ENCODE measurements at places on chromosomes 1 and 21.

GRCh38 chr1:18651713-18652112, 21.1 kb downstream of the PAX7 start:
- DNase-seq, result no peak

DNA sequence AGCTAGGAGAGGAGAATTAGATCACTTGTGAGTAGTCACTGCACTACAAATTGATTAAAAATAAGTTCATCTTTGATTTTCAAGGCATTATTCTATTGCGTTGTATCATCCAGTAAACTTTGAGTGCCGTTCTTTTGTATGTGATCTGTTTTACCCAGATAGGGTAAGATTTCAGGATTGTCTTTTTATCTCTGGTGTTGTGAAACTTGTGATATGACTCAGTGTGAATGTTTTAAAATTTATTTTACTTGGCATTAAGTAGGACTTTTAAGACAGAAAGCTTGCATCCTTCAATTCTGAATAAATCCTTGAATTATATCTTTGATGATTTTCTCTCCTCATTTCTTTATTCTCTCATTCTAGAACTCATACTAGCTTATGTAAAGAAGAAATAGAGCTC, 93.3 kb upstream of the ADAMTS5 start:
- no peak for DNase-seq

- no peak for DNase-seq
Observed at GRCh38 chr1:215544566-215544965, 22.5 kb upstream of the KCTD3 start.

GRCh38 chr1:204799630-204800029, 71.0 kb upstream of the NFASC start:
- no peak for DNase-seq

- DNase-seq, result no peak
Observed at GRCh38 chr1:76300556-76300955, 226.0 kb downstream of the ST6GALNAC3 start.

GRCh38 chr21:29991624-29992023, 51.8 kb upstream of the GRIK1 start:
- no peak for DNase-seq

DNA sequence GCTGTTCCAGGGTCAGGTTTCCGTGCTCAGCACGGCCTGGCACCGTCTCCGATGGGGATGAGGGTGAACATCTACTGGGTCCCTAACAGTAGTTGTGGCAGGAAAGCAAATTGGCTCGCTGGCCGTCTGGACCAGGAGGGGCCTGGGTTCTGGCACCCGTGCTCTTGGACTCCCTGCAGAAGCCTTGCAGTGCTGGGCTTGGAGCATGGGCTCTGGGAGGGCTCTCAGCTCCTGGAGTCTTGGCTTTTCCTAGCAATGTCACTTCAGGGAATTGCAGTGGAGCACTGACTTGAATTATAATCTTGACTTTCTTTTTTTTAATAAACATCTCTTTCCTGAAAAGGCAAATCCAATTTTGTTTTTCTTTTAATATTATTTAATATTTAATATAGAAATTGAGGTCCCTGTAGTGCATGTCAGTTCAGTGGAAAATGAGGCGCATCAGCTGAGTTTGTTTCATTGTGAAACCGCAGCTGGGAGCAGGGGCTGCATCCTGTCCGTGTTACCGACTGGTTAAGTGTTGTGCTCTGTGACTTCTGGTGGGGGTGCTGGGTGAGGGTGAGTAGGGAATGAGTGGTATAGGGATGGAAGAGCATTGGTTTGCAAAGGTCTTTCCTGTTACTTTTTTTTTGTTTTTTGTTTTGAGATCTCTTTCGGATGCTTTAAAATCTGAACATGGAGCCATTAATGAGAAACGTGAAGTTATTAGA, 64.1 kb downstream of the PEX14 start:
- DNase-seq, result no peak

GRCh38 chr1:85615586-85616363, 35.2 kb downstream of the CCN1 start:
- no peak for DNase-seq

DNA sequence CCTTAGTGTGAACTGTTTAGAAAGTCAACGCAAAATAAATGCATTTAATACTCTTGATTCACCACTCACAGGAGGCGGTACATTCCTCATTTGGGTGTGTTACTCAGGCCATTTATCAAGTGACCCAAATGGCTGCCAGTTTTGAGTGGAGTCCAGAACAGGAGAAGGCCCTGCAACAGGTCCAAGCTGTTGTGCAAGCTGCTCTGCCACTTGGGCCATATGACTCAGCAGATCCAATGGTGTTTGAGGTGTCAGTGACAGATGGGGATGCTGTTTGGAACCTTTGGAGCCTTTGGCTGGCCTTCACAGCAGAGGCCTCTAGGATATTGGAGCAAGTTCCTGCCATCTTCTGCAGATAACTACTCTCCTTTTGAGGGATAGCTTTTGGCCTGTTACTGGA, 609.2 kb downstream of the KCNT2 start:
- DNase-seq, result no peak

DNA sequence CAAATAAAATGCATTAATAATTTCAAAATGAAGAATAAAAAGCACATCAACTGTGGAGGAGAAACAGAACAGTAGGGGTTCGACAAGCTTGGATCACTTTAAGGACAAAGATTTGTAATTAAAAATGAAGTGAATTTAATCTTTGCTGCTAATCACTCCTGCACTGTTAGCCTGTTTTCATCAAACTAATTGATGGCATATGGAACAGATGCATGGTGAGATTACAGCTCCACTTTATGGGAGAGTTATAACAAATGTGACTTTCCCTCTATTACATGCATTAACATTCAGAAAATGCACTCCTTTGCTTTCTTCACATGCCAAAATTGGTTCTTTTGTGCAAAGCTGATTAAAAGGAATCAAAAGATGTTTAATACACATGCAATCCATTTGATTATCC, 207.2 kb upstream of the C21orf91 start:
- no peak for DNase-seq

GRCh38 chr1:3555131-3555920, 56.0 kb downstream of the MEGF6 start:
- no peak for DNase-seq

GRCh38 chr21:37207441-37208009, 59.6 kb downstream of the VPS26C start:
- DNase-seq, result peak; percentile 68

- DNase-seq, result no peak
Observed at GRCh38 chr1:86197206-86197855, 40.8 kb upstream of the COL24A1 start.

GRCh38 chr1:22969304-22969709, 3.4 kb downstream of the LACTBL1 start:
- DNase-seq, result no peak

DNA sequence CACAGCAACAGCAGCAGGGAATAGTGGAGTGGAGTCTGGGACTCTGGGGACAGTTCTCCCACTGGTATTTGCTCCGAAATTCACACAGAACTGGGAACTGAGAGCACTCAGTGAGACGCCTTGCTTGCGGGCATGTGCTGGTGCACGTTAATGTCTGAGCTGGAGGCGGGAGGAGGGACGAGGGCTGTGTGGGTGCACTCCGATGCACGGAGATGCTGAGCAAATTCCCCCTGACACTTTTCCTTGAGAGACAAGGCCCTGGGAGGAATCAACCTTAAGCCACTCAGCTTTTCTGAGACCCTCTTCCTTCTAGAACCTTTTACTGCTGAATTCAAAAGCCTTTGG, 2.8 kb downstream of the RGS8 start:
- no peak for DNase-seq

- no peak for DNase-seq
Observed at GRCh38 chr1:4974981-4975685, 320.7 kb downstream of the AJAP1 start.

- peak; percentile 85 for DNase-seq
Observed at GRCh38 chr1:40316595-40317393, at the start of gene COL9A2. COL9A2 (minus strand) TSS chr1:40317286; CDS start chr1:40317197, 89 bp downstream.

DNA sequence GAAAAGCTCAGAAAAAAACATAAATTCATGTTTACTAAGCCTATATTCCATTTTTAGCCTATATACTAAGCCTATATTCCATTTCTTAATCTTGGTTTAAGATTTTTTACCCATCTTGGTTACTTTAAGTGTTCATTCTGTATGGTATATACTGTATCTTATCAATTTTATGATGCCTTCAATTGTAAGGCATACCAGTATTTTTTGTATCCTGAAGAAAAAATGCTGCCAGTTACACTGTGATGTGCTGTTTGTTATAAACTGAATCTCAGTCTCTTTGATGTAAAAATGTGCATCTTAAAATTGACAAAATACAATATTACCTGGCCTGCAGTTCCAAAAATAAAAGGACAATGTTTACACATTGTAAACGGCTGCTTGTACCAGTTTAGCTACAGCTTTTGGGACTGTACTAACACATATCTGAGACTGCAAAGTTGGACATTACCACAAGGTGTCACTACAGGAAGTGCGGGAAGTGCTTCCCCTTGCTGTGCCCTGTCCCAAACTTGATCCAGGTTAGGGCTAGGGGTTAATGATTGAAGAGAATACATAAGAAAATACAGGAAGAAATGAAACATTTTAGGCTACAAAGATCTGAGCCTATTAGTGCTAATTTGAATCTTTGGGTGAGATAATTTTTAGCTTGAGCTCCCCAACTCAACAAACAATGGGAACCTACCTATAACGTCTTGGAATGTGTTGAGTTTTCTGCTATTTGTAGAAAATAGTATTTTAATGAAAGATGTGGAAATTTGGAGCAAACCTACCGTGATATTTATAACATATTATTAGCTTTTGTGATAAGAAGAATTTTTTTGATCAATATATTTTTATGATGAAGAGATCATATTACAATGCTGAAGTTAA, 108.9 kb downstream of the LBR start:
- DNase-seq, result no peak

DNA sequence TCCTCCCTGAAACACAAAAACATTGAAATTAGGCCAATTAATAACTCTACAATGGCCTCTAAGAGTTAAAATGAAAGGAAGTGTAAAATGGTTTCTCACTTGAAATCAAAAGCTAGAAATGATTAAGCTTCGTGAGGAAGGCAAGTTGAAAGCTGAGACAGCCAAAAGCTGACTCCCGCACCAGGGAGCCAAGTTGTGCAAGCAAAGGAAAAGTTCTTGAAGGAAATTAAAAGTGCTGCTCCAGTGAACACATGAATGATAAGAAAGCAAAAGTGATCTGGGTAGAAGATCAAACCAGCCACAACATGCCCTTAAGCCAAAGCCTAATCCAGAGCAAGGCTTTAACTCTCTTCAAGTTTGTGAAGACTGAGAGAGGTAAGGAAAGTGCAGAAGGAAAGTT, 22.8 kb downstream of the CYYR1 start:
- no peak for DNase-seq

DNA sequence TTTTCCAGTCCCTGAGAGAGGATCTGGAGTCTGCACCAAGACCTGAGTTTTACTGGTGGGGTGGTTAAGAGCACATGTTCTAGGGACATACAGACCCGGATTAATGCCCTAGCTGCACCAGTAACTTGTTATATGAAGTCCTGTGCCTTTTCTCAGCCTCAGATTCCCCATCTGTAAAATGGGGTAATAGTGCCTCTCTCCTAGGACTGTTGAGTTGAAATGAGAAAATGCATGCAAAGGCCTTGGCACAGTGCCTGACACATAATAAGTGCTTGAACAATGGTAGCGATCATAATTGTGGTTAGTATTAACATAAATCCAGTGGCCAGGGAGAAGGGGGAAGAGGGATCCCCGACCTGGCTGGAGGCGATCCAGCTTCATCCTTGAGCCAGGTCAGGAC, 12.3 kb downstream of the AHDC1 start:
- DNase-seq, result no peak

GRCh38 chr1:162716552-162716951, 74.0 kb upstream of the HSD17B7 start:
- DNase-seq, result no peak

- DNase-seq, result no peak
Observed at GRCh38 chr21:31279986-31280385, 64.1 kb downstream of the TIAM1 start.

- DNase-seq, result no peak
Observed at GRCh38 chr1:198199105-198199504, 42.3 kb downstream of the NEK7 start.

DNA sequence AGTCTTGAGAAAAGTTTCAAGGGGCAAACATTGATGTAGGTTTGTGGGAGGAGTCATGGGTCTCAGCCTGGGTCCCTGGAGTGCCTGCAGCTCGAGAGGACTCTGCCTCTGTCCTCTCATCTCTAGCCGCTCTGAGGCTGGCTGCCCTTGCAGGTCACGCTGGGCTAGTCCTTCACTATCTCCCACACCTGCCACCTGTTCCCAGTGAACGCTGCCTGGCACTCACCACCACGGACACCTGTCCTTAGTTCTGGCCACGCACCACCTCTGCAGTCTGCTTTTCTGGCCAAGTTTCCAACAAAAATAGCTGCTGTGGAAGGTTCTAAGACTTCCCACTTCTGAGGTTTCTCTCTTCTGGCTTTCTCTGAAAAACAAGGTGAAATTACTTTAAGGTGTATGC, 52.5 kb downstream of the SH3BGR start:
- no peak for DNase-seq

GRCh38 chr21:42097860-42098454, 26.8 kb downstream of the UMODL1 start:
- no peak for DNase-seq

DNA sequence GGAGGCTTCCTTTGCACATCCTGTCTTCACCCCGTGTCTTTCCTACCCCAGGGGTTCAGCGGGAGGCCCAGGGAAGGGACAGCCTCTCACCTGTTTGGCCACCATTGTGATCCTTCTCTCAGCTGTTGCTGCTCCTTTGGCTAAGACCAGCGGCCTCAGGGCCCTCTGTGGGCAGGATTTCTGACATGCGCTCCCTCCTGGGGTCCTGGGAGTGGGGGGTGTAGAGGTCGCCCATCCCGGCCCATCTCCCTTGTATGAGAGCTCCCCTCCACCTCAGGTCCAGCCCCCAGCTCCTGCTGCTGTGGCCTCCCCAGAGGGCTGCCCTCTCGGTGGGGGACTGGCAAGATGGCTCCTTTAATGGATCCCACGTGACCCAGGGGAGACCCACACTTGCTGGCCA, 120.5 kb downstream of the PRDM2 start:
- no peak for DNase-seq

DNA sequence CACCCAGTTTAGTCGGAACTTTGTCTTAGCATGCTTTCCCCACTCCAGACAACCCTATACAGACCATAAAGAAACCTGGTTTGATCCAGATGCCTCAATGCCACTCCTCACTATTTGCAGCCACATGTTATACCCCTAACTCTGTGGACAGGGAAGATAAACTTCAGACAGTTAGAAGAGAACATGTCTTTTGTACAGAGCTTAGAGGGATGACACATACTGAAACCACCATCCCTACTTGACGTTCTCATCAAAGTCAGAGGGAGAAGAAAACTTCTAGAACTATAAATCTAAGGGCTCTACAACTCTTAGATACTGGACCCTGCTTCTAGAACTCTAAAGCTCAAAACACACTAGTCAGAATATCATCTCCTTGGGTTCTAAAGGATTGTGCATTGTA, 3.7 kb downstream of the SYT6 start:
- no peak for DNase-seq

DNA sequence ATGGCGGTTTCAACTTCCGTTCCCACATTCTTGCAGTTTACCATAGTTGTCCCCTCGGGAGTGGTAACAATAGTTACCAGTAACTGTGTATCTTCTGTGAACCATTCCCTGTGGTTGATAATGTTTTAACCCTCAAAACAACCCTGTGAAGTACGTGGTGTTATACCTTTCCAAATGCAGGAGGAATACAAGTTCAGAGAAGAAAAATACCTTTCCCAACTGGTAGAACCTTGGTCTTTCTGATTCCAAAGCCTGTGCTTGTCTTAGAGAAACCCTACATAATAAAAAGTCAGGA, 789 bp downstream of the BTF3L4 start:
- no peak for DNase-seq
